ENCODE measurements at places on chromosomes 3 and 15. TPM values are rescaled to one million over a fixed set of nuclear protein-coding genes. Genes with fewer than 3 reads are reported as not detected.

STRC gene
- total RNA-seq, result 0.07 TPM

CHDH gene
- 1.8 TPM for total RNA-seq

ECE2 gene
- total RNA-seq, result not detected

BCHE gene
- 1.1 TPM for total RNA-seq

ACTRT3 gene
- total RNA-seq, result 2.6 TPM

TMEM108 gene
- not detected for total RNA-seq

ZDHHC23 gene
- 2.9 TPM for total RNA-seq

MUC4 gene
- 0.03 TPM for total RNA-seq

P3H2 gene
- 43.4 TPM for total RNA-seq

COPB2 gene
- total RNA-seq, result 60.7 TPM

NAALADL2 gene
- total RNA-seq, result 0.28 TPM

WDR72 gene
- total RNA-seq, result 8.3 TPM

EFCAB12 gene
- total RNA-seq, result 1.0 TPM

SCN11A gene
- 0.01 TPM for total RNA-seq

GP5 gene
- total RNA-seq, result 0.01 TPM

IQCH gene
- total RNA-seq, result 1.6 TPM

DOCK3 gene
- total RNA-seq, result 0.38 TPM

SENP8 gene
- 2.3 TPM for total RNA-seq

GOLGA8K gene
- total RNA-seq, result 0.31 TPM

ACOX2 gene
- total RNA-seq, result 8.8 TPM

GRAMD1C gene
- 0.46 TPM for total RNA-seq

FBN1 gene
- 5.5 TPM for total RNA-seq

CLRN1 gene
- total RNA-seq, result not detected

PPM1L gene
- 0.46 TPM for total RNA-seq

ZKSCAN7 gene
- not detected for total RNA-seq

CAND2 gene
- 0.37 TPM for total RNA-seq

PLSCR5 gene
- total RNA-seq, result not detected

SLC27A2 gene
- total RNA-seq, result 33.5 TPM

IL5RA gene
- total RNA-seq, result not detected

FMN1 gene
- total RNA-seq, result 0.46 TPM

AP3S2 gene
- total RNA-seq, result 75.6 TPM

AMT gene
- total RNA-seq, result 0.53 TPM

ITIH1 gene
- not detected for total RNA-seq

CCDC54 gene
- total RNA-seq, result not detected

ATP13A5 gene
- total RNA-seq, result not detected

GHRL gene
- total RNA-seq, result not detected

SCAMP5 gene
- 12.5 TPM for total RNA-seq

TGM4 gene
- total RNA-seq, result 0.23 TPM

ROBO1 gene
- total RNA-seq, result 8.3 TPM

COPS2 gene
- 98.2 TPM for total RNA-seq

IL17RC gene
- total RNA-seq, result 29.8 TPM

COX5A gene
- 566 TPM for total RNA-seq

Measured in A549 treated with AZD2906 at 1 μM for 4 hours (cell line).